ENCODE measurements at places on chromosomes 11 and 22.

DNA sequence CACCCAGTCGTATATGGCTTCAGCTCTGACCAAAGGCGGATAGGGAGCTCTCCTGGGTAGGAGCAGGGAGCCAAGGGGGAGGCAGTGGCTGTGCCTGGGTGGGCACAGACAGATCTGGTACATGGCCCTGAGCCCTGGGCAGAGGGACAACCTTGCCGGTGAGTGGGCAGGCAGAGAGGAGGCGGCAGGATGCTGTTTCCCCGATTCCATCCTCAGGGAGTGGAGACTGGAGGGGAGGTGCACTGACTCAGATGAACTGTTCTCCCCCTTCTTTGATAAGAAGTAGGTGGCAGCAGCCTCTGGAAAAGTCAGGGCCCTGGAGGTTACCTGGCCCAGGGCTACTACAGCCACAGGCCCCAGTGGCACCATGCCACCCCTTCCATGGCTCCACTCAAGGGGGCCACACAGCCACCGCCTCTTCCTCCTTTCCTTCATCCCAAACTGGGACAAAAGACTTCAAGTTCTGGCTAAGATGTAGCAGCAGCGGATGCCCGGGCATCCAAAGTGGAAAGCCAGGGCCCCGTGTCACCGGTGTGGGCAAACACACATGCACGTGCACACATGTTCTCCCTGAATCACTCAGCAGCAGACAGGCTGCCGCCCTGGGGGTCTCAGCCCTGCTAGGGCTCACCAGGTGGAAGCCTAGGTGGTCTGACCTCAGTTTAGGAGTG lies 13.4 kb downstream of the CXCR5 start:
- DNase-seq: no peak

DNA sequence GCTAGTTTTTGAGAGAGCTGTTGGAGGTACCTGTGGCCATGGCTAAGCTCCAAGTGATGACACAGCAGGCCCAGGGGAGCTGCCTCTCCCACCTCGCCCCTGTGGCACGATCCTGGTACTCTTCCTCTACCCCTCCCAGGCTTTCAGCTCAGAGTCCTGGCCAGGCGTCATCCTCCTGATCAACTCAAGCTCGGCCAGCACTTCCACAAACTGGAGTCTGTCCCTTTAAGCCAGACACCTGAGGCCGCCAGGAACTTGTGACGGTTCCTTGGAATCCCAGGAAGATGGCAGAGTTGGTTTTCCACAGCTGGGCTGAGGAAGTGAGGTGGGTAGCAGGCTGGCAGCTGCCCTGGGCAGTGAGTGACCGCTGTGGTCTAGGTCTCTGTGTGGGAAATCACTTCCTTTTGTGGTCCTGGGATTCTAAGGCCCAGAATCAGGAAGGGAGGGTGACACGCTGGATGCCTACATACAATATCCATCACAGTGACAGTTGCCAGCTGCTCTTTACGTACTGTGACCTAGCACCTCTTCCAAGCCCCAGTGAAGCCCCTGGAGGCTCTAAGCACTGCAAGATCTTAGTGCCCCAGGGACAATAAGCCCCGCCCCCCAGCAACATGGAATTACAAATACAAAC lies 3.2 kb upstream of the CST6 start:
- DNase-seq: no peak

- no peak for DNase-seq
Observed at GRCh38 chr22:17117890-17118289, 3.3 kb downstream of the TMEM121B start.

- DNase-seq: peak; percentile 88
Observed at GRCh38 chr11:96037405-96037949, 113.6 kb upstream of the MTMR2 start.

GRCh38 chr11:46528445-46529094 lies 65.3 kb downstream of the AMBRA1 start:
- DNase-seq: no peak

DNA sequence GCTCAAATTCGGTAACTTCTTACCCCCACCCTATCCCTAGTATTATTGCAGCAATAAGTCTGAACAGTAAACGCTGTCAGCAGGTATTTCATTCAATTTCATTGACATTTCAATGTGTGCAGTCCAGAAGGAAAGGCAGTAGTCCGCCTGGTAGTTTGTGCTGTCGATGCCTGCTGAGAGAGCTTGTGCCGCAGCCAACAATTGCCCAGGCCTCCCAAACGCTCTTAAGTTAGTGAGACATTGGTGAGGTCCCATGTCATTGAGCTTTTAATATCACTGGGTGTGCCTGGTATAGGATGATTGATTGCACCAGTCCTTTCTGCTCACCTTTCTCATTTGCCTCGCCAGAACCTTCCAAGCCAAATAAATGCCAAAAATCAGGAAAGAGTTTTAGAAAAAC lies 28.1 kb downstream of the ALKBH3 start:
- no peak for DNase-seq

- DNase-seq: no peak
Observed at GRCh38 chr11:88604260-88604659, 266.7 kb upstream of the CTSC start.

DNA sequence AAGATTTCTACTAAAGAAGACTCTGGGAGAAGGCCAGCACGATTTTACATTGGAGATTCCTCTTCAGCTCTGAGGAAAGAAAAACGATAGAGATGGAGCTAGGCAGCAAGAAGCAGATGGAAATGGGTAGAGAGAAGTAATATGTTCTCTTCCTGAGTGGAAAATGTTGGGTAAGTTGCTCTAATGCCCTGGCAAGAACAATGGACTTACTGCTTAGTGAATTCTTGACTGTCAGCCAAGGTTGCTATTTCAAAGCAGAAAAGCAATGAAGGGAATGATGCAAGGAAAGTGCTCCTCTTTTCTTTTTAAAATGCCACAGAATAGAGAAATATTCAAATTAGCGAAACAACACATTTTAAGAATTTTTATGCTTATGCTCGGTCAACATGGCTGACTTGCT lies 38.4 kb upstream of the CWF19L2 start:
- no peak for DNase-seq

GRCh38 chr11:122847466-122847865 lies 9.2 kb downstream of the CRTAM start:
- no peak for DNase-seq

DNA sequence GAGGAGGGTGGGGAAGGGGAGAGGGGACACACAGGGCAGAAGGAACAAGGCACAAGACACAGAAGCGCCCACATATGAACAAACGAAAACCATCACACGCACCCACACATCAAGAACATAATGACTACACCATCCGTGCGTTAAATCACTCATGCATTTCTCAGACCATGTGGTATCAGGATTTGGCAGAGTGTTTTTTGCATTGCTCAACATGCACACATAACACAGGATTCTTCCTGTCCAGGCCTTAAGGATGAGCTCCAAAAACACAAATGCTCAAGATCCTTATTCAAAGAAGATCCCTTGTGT lies 309.5 kb downstream of the CADM1 start:
- DNase-seq: no peak

DNA sequence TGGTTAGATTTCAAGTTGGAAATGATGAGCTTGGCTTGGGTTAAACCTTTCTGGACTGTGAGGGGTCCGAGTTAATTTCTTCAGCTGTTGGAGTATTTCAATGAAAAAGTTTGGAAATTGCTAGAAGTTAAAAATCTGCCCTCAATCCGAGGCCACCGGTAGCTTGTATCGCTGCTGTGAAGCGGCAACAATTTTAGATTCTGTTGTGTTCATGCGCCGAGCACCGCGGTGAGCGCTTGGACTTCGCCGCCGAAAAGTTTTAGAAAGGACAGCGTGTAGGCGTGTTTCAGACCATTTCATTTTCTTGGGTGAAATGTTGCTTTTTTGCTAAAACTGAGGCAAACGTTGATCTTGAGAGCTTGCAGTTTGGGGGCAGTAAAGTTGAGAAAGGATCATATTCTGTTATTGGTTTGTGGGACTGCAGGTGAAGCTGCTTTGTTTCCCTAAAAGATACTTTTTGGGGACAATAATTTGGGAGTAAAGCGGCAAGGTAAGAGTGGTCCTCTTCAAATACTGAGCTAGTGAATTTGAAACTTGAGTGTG lies 928 bp downstream of the FBXO7 start:
- peak; percentile 67 for DNase-seq

GRCh38 chr22:42856179-42856864 lies 751 bp downstream of the ARFGAP3 start:
- DNase-seq: peak; percentile 69

DNA sequence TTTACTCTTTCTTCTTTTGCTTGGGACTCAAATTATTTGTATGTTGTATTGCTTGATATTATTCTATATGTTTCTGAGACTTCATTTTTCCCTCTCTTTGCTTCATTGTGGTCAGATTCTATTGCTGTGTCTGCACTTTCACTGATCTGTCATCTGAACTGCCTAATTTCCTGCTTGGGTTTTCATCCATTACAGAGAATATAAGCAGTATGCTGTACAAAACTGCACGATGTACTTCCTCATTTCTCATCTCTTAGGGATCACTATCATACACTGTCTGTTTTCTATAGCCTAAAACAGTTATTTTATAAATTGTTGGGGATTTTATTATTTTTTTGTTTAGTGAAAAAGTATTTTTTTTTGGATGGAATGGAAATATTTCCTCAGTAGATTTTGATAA lies 736.7 kb upstream of the ANO5 start:
- DNase-seq: no peak

DNA sequence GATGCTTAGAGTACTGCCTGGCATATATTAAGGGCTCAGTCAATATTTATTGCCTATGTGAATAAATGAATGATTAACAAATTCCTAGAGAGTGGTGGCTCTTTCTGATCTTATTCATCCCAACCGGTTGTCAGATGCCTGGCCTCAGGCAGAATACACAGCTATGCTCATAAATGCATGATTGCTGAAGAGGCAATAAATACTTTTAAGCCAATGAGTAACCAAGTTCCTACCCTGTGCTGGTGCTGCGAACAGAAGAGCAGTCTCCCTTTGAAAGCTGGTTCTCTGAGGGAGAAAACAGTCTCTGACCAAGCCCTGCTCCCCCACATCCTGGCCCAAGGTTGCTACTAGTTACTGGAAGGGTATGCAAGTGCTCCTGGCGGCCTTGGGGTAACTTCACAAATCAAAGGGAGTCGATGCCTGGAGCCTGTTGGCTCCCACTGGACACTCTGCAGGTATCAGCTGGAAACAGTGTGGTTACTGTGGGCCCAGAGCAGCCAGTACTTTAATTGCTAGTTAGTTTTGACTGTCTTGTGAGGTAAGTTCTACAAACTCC lies 2.8 kb downstream of the USH1C start:
- no peak for DNase-seq

DNA sequence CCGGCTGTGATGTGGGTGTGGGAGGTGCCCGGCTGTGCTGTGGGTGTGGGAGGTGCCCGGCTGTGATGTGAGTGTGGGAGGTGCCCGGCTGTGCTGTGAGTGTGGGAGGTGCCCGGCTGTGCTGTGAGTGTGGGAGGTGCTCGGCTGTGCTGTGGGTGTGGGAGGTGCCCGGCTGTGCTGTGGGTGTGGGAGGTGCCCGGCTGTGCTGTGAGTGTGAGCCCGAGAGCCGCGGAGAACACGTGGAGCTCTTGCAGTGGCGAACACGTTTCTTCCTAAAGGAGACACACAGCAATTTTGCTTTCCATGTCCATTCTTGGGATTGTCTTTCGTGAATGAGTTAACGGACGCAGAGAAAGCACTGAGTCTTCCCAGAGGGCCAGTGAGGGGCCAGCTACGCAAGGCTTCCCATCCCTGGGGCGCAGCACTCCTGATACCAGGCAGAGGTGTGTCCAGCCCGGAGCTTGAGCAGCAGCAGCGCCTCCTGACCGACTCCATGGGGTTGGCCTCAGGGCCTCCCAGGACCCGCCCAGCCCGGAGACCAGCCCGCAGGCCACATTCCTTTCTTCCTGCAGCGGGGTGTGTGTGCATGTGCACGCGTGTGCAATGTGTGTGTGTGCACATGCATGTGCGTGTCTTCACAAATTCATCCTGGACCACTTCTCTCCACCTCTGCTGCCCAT lies 245.0 kb upstream of the B3GAT1 start:
- DNase-seq: peak; percentile 51

- DNase-seq: no peak
Observed at GRCh38 chr11:82082976-82083375, 650.7 kb downstream of the FAM181B start.

DNA sequence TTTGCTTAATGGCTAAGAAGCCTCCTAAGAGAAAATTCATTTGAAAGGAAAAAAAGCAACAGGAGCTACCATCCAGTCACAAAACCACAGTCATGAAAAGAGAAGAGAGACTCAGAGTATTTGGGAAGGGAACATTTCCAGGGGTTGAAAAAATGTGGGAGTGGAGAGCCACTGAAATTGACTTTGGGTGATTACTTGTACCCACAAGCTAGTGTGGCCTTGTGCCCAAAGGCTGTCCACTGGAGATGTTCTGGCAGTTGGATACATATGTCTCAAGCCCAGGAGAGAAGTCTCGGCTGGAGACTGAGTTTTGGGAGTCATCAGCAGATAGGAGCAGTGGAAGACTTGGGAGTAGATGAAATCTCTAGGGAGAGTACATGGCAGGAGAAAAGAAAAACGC lies 3.2 kb upstream of the APOA5 start:
- DNase-seq: no peak

DNA sequence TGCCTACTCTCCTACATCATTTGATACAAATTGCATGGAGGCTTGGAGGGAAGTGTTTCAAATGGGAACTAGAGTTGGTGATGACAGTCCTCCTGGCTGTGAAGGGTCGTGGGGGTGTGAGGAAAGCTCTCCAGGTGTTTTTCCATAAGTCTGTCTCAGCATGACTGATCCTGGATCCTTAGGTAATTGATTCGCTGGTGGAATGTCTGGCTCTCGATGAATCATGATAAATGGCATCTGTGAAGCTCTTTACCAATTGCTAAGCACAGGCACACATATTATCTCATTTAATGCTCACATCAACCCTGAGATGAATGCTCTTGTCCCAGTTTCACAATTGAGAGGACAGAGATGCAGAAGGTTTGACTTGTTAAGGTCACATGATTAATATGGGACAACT lies 107.5 kb downstream of the PKNOX2 start:
- DNase-seq: peak; percentile 76

- no peak for DNase-seq
Observed at GRCh38 chr11:120400564-120401364, 64.6 kb downstream of the ARHGEF12 start.

GRCh38 chr11:134754521-134755198 lies 342.6 kb upstream of the B3GAT1 start:
- DNase-seq: peak; percentile 26

DNA sequence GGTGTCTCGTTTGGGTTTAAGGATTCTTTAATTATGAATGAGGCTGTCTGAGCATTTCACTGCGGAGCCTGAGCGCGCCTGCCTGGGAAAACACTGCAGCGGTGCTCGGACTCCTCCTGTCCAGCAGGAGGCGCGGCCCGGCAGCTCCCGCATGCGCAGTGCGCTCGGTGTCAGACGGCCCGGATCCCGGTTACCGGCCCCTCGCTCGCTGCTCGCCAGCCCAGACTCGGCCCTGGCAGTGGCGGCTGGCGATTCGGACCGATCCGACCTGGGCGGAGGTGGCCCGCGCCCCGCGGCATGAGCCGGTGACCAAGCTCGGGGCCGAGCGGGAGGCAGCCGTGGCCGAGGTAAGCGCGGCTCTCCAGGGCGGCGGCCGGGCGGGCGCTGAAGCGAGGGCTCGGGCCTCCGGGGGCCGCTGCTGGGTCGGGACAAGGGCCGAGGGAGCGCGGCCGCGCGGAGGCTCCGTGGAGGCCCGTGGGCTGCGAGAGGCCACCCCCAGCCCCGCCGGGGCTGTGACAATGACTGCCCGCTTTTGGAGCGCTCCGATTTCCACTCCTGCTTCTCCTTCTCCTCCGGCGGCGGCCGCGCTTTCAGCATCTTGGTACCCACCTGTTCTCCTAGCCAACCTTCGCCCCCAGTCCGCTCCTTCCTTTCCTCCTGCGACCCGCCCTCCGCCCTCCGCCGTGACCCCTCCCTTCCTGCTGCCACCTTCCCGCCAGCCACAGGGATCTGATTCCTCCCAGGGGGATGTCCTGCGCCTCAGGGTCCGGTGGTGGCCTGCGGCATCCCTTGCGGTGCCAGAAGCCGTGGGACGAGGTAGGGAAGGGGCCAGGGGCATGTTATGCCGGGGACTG lies at the start of gene EXT2:
TSS of gene EXT2 (plus strand) at position 173 of the 854 bp plus-strand sequence. CDS start 12,035 bp downstream, outside the sequence.
- DNase-seq: peak; percentile 92
